ENCODE measurements at places on chromosomes 6 and 20.

GRCh38 chr6:41284726-41285125 lies 1.8 kb downstream of the TREM1 start:
- no peak for DNase-seq

- DNase-seq = no peak
Measured at GRCh38 chr20:20897922-20898321, 185.5 kb upstream of the RALGAPA2 start.

DNA sequence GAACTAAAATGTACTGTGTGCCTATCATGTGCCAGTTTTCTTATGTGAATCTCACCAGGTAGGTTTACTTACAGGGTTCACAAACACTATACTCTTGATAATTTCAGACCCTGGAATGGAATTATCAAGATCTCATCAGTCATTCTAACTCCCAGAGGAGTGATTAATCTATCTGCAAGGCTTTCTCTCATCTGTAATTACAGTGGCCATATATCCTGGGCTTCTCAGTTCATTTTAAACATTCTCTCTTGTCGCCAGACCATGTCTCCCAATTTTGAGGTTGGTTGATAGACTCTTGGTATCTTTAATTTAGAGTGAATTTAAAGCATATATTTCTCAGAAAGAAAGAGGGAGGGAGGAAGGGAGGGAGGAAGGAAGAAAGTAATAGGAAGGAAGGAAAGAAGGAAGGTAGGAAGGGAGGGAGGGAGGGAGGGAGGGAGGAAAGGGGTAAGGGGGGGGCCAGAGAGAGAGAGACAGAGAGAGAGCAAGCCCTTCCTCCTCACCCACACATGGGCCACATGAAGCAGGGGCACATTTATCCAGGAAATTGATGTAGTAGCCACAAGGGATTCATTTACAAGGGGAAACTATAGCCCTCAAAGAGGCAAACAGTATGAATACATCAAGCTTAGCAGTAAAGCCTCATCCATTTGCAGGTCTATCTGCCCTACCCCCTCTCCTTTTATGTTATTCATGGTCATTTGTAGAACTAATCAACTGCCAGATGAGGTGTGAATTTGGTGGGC lies 25.8 kb upstream of the NRSN1 start:
- DNase-seq = no peak

DNA sequence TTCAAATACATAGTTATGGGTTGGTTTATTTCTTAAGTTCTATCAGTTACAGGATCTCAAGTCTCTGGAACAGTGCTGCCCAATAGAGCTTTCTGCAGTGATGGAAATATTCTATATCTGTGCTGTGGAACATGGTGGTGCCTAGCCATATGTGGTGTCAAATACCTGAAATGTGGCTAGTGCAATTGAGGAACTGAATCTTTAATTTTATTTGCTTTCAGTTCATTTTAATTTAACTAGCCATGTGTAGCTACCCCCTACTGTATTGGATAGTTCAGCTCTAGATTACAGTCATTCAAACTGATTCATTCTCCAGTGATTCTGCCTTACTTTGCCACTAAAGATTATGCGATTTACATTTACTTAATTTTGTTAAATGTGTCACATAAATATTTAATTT lies 503.2 kb downstream of the CDKAL1 start:
- DNase-seq = no peak

- DNase-seq = no peak
Measured at GRCh38 chr6:120871416-120872261, 462.6 kb downstream of the TBC1D32 start.

- no peak for DNase-seq
Measured at GRCh38 chr6:15509335-15509933, 153.4 kb downstream of the DTNBP1 start.

GRCh38 chr20:60649541-60649940 lies 602.5 kb upstream of the CDH4 start:
- DNase-seq = no peak

DNA sequence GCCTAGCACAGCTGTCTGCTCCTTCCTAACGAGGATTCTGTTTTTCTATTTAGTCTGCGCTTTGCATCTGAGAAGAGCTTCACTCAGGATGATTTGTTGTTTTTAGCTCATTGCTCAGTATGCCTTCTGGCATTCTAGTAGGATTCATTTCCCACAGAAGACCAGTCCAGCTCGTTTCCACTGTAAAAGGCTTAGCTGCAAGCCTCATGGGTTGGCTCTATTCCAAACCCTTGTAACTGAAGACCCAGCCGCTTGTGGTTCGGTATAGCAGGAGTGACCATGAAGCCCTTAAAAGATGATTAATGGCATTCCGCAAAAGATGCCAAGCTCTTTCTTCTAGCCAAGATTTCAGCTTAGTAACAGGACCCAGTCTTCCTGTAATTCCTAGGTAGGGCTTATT lies 7.2 kb downstream of the ADGRF1 start:
- no peak for DNase-seq

GRCh38 chr6:157974341-157974894 lies 7.2 kb upstream of the SYNJ2 start:
- DNase-seq = no peak

DNA sequence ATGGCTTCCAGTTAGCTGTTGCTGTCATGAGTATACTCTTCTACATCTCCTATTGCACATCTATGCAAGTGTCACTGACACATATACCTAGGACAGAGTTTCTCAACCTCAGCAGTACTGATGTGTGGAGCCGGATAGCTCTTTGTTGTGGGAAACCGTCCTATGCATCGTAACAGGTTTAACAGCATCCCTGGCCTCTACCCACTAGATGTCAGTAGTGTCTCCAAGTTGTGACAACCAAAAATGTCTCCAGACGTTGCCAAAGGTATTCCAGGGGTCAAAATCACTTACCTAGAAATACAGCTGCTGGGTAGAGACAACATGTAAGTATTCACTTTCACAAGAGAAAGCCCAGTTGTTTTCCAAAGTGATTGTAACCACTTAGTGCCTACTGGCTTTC lies 637.6 kb downstream of the RNF144B start:
- no peak for DNase-seq

DNA sequence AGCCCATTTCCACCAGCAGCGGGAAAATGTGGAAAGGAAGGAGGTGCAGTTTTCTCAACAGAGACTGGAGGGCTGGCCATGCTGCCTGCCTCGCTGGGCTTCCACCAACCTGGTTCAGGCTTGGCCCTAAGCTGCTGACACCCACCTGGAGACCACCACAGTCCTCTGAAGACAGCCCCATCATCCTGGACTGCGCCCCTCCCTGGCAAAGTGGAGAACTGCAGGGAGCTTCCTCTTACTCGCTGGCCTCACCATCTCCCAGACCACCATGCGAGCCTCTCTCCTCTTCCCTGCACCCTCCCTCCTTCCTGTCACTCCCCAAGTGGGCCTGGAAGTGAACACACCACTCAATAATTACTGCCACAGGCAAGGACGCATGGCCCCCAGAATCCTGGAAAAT lies 71.5 kb downstream of the PSMG4 start:
- no peak for DNase-seq

GRCh38 chr20:48791014-48791413 lies 36.8 kb downstream of the PREX1 start:
- no peak for DNase-seq

DNA sequence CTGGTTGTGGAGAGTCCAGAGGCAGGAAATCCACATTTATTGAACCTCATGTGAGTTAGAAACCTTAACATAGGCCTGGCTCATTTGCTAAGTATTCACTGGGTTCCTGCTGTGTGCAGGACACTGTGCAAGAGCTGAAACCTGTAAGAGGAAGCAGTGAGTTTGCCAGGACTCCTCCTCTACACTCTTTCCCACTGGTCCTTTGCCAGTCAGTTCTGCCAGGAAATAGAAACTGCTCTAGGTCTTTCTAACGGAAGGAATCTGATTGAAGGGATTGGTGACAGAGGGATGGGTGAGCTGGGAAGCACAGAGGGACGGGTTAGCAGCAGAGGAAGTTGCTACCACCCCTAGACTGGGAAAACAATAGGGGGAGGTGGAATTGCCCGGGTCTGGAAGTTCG lies 234.2 kb upstream of the ECI2 start:
- DNase-seq = no peak

GRCh38 chr20:39106791-39107190 lies 144.6 kb downstream of the DHX35 start:
- DNase-seq = no peak

DNA sequence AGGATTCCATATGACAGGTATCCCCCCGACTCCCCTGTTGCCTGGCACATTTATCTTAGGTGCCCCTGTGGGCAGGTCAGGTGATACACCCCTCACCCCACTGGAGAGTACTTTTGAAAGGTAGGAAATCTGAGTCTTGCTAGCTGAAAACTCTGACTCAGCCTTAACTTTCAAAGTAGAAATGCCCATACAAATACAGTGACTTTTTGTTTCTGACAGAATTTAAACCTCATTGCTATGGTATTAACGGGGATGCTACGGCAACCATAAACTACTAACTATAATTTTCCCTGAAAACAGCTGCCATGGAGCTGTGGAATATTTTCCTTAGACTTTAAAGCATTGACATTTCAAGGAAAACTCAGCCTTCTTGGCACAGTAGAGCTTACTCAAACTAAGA lies 536.0 kb downstream of the RFPL4B start:
- DNase-seq = no peak

DNA sequence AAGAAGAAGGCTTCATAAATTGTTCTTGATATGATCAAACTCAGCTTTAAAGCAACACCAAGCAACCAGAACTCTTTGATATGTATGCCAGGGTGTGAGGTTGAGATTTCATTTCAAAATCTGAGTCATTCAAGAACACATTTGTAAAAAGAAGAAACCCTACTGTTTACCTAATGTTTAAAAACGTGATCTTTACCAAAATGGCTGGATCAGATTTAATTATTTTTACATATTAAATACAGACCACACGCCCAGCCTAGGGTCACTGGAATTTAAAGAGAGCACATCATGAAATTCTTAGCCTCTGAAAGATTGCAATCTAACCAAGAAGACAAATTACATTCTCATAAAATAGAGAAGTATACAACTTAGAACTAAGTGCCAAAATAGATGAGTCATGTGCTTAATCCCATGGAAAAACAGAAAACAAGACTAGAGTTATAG lies 206.8 kb upstream of the SMLR1 start:
- DNase-seq = no peak

DNA sequence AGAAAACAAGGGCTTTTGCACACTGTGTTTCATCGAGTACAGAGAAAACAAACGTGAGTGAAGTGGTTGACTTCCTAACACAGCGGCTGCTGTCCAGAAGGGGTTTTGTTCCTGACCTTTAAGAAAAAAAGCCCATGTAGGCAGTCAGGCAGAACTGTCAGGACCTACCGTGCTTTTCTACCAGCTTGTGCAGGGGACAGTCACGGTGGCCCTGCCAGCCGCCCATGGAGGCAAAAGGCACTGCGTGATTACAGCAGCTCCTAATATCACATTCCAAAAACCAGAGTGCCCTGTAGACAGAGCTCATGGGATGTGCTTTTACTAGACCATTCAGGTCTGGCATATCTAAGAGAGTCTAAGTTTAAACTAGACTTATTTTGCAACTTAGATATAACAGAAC lies 12.2 kb downstream of the TNFAIP3 start:
- DNase-seq = no peak

DNA sequence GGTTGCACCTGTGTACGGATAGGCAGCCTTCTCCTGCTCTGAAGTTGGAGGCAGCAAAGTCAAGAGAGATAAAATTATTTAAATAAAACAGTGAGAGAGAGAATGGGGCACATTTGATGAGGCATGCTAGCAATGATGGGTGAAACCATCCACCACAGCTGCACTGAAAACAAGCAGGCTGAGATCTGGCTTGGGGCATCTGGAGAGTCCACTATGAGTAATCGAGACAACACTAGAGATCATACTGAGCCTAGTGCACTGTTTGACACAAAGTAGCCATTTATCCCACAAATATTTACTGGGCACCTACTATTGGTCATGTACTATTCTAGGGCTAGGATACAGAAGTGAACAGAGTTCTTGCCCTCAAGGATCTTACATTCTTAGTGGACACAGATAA lies 66.4 kb downstream of the DZANK1 start:
- no peak for DNase-seq

DNA sequence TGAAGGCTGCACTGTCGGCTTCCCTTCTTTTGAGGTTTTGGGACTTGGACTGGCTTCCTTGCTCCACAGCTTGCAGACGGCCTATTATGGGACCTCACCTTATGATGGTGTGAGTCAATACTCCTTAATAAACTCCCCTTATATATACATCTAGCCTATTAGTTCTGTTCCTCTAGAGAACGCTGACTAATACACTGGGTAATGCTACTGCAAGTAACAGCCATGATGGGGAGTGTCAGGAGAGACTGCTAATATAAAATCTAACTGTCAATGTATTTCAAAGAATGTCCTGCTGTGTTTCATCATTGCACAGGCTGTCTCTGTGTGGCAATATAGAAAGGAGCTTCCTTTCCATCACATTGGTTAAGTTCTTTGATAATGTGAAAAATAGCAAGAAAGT lies 57.7 kb upstream of the UST start:
- DNase-seq = no peak

DNA sequence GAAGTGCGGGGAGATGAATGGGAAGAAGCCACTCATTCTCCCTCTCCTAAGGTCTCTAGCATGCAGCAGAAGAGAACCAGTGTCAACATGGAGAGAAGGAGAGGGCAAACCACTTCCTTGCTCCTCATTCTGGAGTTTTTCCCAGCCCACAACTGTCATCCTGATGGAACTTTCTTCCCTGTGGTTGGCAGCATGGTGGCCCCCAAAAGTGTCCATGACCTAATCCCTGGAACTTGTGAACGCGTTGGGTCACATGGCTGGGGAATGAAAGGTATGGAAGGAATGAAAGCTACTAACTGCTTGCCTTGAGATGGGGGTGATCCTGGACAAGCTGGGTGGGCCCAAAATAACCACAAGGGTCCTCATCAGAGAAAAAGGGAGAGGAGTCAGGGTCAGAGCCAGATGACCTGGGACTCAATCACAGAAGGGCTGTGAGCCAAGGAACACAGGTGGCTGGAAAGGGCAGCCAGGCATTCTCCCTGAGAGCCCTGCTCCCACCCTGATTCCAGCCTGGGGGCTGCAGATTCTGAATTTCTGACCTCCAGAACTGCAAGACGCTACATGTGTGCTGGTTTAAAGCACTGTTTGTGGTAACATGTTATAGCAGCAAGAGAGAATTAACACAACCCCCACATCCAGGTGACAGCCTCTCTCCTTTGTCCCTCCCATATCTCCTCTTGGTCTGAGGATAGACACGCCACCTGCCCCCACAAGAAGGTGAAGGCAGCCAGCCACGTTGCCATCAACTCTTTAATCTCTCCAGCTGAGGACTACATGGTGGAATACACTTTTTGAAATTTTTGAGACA lies 63.2 kb downstream of the PYGB start:
- no peak for DNase-seq

- no peak for DNase-seq
Measured at GRCh38 chr20:18258126-18258860, 30.0 kb upstream of the ZNF133 start.
